ENCODE measurements at places on chromosomes 2 and 18.

- no peak for DNase-seq
These were observed 40.2 kb downstream of the MCFD2 start for GRCh38 chr2:46875226-46875899.

DNA sequence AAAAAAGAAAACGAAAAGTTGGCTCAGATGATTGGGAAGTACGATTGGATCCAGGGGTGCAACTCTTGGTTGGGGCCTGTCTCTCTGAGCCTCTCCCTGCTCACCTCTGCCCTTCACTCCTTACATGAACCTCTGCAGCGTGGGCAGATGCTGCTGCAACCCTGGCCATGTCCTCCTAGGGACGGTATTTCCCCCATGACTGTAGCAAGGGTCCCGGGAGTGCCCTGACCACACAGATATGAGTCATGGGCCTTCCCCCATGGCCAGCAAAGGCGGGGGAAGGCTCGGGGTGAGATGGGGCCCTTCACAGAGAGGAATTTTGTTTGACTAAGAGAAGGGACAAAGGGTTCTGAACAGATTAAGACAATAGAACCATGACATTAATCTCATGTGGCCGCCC lies 129.0 kb downstream of the NCK2 start:
- peak; percentile 14 for DNase-seq

GRCh38 chr18:79334496-79335233 lies 61.1 kb upstream of the NFATC1 start:
- DNase-seq = no peak

DNA sequence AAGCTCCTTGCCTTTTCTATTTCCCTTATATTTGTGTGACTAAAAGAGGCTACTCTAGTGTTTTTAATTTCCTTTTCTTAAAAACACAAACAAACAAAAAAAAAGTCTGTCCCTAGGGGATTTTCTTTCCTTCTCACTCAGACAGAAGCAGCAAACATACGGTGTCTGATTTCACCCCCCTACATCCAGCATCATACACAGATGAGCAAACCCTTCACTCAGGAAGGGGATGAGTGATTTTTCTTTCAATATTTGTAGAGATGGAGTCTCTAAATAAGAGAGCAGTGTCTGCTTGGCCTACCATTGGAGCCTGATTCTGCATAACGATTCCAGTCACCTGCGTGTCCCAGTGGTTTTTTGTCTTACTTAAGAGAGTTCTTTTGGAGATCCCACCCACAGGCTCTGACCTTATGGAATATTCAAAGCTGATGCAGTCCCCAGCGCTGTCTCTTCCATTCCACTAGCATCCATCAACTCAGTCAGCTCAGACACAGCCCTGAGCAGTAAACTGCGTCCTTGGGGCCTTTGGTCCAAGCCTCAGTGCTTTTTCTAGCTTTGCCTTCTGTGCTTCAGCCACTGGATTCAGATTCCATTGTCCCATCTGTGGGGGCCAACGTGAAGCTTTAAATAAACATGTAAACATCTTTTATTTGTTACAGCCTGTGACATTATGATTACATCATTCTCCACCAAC lies 52.6 kb upstream of the TPO start:
- no peak for DNase-seq

DNA sequence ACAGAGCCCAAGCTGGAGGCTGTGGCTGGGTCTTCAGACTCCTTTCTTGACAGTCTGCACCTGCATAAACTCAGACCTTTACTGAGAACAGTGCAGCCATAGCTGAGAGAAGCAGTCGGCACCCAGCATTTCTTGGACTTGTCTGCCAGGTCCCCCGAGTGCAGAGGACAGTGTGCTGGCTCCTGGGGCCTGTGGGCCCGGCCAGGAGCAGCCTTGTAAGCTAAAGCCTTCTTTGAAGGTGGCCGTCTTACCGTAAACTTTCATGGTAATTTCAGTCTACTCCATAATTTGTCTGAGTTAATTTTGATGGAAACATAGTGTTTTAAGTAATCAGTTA lies 70.9 kb downstream of the LRRFIP1 start:
- DNase-seq = no peak

GRCh38 chr2:72999729-73000725 lies 71.5 kb downstream of the SFXN5 start:
- no peak for DNase-seq

- DNase-seq = no peak
These were observed 32.4 kb upstream of the NCK2 start for GRCh38 chr2:105712166-105712915.

DNA sequence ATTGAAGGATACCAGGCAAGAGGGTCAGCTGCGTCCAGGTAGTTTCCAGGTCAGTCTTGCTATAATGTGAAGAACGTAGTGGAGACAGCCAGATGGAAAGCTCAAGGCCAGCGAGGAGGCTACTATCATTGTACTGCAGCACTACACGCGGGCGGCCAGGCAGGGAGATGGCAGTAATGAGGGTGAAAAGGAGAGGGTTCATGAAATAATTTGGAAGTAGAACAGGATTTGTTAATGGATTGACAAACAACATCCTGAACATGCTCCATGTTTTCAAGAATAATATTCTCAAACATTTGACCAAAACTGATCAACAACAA lies 17.1 kb downstream of the SPIRE1 start:
- DNase-seq = no peak

GRCh38 chr2:58350484-58350883 lies 109.4 kb upstream of the FANCL start:
- no peak for DNase-seq

DNA sequence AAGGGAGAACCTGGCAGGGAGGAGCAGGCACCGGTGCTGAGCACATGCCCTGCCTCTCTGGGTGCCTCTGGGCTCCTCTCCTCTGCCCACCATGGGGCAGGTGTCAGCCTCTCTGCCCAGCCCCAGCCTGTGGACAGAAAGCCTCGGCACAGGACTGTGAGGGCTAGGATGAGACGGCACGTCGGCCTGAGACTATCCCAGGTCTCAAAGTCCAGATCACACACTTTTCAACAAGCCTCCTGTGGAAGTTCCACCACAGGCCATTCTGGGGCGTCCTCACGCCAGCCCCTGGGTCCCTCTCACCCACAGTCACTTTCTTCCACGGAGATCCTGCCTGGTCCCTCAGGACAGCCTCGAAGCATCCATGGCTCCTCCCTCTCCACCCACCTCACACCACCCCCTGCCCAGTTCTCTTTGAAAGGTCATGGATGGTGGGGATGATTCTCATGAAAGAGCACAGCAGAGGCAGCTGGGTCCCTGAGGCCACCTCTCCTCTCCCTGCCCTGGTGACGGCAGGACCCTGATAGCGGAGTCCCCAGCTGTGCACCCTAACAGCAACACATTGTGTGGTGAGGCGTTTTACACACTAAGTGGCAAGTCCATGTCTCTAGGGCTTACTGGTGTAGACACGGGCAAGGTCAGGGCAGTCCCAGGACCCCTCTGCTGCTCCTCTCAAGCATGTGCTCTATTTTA lies 569.4 kb upstream of the SALL3 start:
- no peak for DNase-seq

DNA sequence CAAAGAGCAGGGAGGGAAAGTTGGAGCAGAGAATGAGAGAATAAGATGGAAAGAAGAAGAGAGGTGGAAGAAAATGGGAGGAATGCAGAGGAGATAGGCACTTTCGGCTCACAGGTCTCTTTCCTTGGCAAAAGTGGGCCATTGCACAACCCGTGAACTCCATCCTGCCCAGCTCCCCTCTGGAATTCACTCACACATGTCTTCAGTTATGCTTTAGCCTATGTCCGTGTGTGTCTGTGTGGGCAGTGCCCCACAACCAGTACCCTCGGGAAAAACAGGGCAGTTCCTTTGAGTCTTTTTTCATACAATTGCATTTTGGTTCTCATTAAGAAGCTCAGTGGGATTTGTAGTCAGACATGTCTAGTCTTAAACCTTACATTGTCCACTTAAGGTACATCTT lies 34.5 kb downstream of the DTNA start:
- DNase-seq = peak; percentile 54

GRCh38 chr2:23668756-23669304 lies 258.1 kb downstream of the ATAD2B start:
- DNase-seq = no peak

GRCh38 chr2:241112046-241112445 lies 10.0 kb upstream of the MTERF4 start:
- no peak for DNase-seq

GRCh38 chr2:9473985-9474360 lies 378 bp upstream of the IAH1 start:
- DNase-seq = no peak

DNA sequence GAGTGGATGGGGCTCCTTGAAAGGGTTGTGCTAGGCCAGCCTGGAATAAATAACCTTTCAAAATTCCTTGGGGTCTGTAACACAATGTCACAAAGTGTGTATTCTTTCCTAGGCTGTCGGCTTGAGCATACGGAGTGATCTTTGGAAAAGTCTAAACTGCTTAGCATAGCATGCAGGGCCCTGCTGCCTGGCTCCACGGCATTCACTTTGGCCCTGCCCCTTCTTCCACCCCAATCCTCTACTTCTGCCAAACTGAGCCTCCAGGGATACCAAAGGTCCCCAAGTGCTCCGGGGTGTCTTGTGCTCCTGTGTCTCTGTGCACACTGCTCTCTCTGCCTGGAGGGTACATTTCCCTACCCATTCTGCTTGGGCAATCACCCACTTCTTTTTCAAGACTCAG lies 196.1 kb downstream of the LTBP1 start:
- no peak for DNase-seq

DNA sequence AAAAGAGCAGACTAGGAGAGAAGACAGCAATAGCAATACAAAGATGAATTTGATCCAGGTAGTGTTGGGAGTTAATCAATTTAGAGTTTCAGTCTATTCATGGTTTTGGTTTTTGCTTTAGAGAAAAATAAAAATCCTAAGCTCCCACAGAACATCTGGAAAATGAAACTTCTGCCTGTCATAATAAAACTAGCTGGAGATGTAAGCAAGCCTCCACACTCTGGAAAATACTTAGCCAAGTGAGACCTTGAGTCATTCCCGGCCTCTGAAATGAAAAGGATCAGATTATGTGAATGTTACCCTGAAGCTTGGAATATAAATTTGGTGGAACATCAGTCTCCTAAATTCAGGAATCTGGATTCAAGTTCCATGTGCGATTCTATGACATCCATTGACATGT lies 485.6 kb upstream of the SPRED2 start:
- DNase-seq = no peak

GRCh38 chr2:239625156-239625845 lies 224.5 kb upstream of the HDAC4 start:
- DNase-seq = no peak

Measured in fibroblast of the conjunctiva (primary cell).